ENCODE measurements at places on chromosomes 1 and 21. TPM values are rescaled to one million over a fixed set of nuclear protein-coding genes. Genes with fewer than 3 reads are reported as not detected.

The CAMK2N1 gene
- 47.0 TPM for polyA plus RNA-seq

The OPRD1 gene
- not detected for polyA plus RNA-seq

The PPM1J gene
- 6.2 TPM for polyA plus RNA-seq

The KRTAP21-2 gene
- polyA plus RNA-seq, result not detected

The CD48 gene
- not detected for polyA plus RNA-seq
